ENCODE measurements at places on chromosomes 16 and 17.
A peak's percentile ranks its signal among the peaks of the same experiment; 100 is the strongest.

GRCh38 chr16:89349947-89350633 lies 132.6 kb downstream of the ZNF778 start:
- no peak for DNase-seq

DNA sequence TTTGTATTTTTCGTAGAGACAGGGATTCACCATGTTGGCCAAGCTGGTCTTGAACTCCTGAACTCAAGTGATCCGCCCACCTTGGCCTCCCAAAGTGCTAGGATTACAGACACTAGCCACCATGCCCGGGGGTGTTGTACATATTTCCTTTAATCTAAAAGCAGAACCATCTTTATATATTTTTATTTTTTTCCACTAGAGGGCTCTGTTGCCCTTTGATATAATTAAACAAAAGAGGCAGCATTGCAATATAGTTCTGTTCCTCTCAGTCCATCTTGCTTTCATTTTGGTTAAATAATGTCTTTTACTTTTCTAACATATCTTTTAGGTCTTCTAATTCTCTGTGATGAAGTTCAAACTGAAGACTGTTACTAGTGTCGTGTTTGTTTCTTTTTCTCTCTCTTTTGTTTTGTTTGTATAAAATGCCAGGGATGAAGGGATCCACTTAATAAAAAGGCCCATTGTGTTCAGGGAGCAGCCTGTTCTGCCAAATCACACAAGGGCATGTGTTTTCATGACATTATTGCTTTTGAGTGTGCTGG lies 23.4 kb downstream of the WWOX start:
- DNase-seq, result peak; percentile 76

DNA sequence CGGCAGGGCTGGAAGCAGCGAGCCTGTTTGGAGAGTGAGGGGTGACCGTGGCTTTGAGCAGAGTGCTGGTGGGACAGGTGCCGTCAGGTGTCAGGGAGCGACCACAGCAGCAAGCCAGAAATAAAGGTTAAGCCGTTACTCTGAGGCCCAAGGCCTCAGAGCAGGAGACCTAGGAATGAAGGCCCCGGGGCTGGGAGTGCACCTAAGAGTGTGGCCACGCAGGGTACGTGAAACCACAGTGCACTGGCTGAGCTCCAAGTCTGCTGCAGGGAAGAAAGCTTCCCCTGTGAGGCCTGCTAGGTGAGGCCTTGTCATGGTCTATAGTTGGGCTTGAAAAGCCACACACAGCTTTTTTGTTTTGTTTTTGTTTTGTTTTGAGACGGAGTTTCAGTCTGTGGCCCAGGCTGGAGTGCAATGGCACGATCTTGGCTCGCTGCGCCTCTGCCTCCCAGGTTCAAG lies 8.7 kb downstream of the CLUAP1 start:
- DNase-seq, result peak; percentile 22

DNA sequence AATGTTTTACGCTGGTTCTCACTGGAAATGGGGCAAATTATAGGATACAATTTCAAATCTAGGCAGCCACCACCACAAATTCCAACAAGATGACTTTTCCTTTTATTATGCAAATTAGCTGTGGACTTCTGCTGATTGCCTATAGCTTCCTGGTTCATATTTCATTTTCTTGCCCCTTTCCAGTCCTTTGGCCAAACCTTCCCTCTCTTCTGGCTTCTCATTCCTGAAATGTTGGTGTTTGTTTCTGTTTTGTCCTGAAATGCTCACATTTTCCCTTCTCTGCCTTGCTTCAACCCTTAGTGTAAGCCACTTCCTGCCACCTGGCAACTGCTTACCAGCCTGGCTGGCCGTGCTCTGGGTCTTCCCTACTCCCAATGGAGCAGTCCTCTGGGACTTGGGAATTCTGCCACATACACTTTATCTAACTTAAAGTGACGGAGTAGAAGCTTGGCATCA lies 14.0 kb downstream of the PRSS54 start:
- peak; percentile 63 for DNase-seq

GRCh38 chr16:79213214-79213613 lies 387.3 kb downstream of the MAF start:
- DNase-seq, result no peak

GRCh38 chr16:31080756-31081419 lies 6.7 kb downstream of the ZNF646 start:
- no peak for DNase-seq

GRCh38 chr16:4624827-4625559 lies 367 bp downstream of the MGRN1 start:
- peak; percentile 74 for DNase-seq

DNA sequence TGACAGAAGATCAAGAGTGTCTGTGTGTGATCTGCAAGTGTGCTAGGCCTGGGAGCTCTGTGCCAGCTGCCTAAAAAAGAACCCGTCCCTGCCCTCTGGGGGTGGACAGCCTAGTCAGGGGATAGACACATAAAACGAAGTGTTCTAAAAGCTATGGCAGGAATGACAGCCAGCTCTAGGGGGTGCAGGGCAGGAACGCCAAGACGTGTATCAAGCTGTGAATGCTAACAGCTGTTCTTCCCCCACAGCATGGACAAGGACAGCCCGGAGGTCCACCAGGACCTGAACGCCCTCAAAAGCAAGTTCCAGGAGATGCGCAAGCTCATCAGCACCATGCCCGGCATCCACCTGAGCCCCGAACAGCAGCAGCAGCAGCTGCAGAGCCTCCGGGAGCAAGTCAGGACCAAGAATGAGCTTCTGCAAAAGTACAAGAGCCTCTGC lies 5.1 kb downstream of the RASD1 start:
- DNase-seq, result no peak

DNA sequence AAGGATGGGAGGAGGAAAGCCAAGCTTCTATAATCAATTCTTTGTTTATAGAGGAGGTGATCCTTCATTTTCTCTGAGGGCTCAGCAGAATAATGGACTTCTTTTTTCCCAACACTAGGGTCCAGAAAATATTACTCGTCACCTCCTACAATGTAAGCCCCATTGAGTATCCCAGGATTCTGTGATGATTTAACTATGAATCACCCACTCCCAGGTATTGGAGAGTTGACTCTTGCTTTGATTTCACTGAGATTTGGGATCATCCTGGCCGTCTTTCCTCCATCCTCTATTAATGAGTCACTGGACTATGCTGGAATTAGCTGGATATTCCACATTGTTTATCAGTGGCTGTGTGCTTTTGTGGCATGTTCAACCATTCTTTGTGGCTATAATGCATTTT lies 452.0 kb downstream of the NPIPA7 start:
- no peak for DNase-seq

DNA sequence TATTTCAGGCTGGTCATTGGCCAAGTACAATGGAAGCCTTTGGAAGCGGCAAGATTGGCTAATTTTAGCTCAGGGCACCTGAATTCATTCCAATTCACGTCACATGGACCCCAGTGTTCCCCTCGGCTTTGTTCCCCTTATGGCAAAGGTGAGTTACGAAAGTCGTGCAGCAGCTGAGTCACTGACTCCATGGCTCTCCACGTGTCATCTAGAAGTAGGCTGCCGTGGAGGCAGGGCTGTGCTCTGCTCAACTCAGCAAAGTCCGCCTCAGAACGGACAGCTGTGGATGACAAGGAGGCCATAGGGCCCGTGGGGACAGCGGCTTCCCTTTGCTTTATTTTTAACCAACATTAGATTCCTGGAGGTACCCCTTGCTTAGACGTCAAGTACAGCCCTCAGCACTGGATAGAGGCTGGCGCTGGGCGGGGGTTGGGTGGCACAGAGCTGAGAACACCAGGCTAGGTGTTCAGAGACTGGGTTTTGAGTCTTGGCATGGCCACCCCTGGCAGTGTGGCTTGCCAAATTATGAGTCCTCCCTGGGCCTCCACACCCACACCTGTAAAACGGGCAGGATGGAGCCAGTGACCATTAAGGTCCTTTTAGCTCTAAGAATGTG lies 23.6 kb downstream of the ADAD2 start:
- no peak for DNase-seq

DNA sequence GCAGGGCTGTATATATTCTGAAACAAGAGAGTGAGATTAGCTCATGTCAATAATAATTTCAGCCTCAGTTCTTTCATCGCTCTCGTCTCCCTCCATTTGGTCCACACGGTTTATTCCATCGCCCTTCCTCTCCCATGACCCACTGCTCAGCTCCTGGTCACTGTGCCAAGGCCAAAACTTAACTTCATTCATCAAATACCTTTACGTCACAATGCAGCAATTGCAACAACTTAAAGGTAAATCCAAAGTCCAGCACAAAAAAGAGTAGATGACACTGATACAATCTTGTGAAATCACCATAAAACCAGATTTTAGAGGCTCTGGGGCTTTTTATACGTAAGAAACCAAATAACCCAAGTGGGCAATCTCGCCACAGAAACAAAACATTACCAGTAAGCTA lies 72.0 kb downstream of the ANKRD11 start:
- DNase-seq, result no peak

DNA sequence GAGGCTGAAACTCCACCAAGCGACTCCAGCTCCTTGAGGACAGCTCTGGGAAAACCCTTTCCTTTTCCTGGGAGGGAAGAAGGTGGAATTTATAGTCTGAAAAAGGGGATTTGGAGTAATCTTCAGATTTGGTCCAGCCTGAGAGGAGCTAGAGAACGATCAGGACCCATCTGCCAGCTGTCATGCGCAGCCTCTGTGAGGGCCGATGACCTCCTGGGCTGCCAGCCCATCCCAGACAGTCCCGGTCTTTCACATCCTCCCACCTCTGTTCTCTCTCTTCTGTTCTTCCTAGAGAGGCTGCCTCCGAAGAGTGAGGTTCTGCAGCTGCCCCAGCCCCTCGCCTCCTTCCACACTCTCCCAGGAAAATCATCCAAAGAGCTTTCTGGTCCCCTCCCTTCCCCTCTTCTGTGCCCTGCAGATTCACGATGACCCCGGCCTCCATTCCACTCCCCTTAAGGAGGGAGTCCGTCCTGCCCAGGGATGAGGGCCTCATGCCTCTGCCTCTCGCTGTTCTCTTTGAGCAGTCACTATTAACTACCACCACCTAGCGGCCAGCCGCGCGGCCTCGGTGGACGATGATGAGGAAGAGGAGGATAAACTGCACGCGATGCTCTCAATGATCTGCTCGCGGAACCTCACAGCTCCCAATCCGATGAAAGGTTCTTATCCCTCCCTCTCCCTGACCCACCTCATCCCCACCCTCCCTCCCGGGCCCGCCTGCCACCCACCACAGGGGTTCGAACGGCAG lies 29.6 kb downstream of the SGSM2 start:
- DNase-seq, result peak; percentile 15

DNA sequence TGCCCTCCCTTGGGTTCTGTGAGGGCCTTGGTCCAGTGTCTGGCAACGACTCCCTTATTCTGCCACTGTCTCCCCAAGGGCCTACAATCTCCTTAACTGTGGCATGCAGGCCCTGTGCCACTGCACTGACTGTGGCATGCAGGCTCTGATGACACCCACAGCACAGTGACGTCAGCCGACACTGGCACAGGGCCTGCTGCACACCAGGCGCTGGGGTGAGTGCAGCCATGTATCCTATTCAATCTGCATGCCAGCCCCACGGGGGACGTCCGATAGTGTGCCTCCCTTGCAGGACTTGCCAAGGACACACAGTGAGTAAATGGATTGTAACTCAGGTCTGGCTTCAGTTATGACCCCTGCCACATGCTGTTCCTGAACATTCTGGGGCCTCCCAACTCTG lies 39.8 kb upstream of the RASD1 start:
- DNase-seq, result peak; percentile 64
